ENCODE measurements at places on chromosomes 11 and 22. TPM values are rescaled to one million over a fixed set of nuclear protein-coding genes. Genes with fewer than 3 reads are reported as not detected.

GRCh38 chr11:69309631-69310280 lies 15.8 kb downstream of the MYEOV start:
- peak; percentile 89 for DNase-seq

SPON1 gene
- polyA plus RNA-seq, result 22.8 TPM

GRCh38 chr11:68334923-68335322 lies 22.5 kb downstream of the LRP5 start:
- no peak for DNase-seq

OAF gene
- 38.3 TPM for polyA plus RNA-seq

FERMT3 gene
- 9.0 TPM for polyA plus RNA-seq

DNA sequence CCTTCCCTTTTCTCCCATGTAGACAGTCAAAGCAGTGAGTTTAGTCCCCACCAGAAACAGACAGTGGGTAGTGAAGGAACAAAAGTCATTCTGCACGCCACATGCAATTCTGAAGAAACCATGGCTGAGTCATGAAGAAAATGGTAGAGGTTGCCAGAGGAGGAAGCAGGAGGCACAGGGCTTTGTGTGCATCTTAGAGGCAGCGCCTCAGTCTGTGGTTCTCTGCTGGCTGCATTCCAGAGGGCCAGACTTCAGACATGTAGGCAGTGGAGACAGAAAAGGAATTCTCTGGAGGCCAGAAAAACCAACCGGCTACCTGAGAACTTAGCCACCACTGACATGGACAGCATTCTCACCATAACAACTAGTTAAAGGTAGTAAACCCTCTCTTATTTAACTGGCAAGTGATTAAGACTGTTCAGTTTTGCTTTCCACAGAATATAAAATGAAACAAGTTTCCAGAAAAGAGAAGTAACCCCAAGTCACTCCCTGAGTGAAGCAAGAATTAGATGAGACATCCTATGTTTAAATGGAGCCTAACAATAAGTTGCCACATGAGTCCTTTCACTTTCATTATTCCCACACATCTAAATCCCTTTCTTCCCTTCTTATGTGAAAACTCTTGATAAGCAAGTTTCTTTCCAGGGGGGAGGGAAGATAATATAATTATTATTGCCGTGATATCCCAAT lies 556.1 kb downstream of the SOX6 start:
- no peak for DNase-seq

GRCh38 chr11:71241721-71242259 lies 10.6 kb downstream of the SHANK2 start:
- DNase-seq, result no peak

DNA sequence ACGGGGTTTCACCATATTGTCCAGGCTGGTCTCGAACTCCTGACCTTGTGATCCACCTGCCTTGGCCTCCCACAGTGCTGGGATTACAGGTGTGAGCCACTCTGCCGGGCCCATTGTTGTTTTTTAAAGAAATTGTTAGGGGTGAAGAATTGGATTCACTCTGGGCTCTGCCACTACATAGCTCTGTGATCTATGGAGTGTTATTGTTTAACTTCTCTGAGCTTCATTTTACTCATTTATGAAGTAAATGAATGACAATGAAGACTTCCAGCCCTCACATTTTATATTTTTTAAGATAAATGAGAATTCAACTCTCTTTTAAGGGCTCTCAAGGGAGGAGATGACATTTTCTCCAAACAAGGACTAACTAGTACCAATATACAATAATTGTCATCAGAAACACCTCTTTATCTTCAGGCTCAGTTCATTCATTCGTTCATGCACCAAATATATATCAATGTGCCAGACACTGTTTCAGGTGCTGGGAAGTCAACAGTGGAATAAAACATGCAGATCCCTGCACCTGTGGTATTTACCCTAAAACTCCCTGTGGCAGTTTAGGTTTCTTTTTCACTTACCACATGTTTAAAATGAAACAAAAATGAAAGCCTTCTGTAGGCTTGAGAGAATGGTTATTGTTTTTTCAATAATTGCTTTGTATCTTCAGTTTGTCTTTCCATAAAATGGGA lies 23.5 kb upstream of the GRAMD1B start:
- no peak for DNase-seq

TEF gene
- polyA plus RNA-seq, result 9.1 TPM

DNA sequence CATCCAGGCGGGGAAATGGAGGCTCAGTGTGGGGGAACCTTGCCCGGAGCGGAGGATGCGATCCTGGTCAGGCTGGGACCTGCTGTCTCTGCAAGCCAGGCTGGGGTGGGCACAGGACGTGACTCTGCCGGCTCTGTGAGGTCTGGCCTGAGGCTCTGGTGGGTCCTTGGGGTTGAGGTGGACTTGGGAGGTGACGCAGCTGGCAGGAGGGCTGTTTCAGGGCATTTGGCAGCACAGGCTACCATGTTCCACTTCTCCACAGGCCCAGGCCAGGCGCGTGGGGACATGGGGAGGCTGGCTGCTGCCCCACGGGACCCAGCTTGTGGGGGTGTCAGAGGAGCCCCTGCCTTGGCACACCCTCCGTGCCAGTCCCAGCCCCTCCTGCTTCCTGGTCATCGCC lies 1199.7 kb downstream of the BRD1 start:
- DNase-seq, result no peak

DNA sequence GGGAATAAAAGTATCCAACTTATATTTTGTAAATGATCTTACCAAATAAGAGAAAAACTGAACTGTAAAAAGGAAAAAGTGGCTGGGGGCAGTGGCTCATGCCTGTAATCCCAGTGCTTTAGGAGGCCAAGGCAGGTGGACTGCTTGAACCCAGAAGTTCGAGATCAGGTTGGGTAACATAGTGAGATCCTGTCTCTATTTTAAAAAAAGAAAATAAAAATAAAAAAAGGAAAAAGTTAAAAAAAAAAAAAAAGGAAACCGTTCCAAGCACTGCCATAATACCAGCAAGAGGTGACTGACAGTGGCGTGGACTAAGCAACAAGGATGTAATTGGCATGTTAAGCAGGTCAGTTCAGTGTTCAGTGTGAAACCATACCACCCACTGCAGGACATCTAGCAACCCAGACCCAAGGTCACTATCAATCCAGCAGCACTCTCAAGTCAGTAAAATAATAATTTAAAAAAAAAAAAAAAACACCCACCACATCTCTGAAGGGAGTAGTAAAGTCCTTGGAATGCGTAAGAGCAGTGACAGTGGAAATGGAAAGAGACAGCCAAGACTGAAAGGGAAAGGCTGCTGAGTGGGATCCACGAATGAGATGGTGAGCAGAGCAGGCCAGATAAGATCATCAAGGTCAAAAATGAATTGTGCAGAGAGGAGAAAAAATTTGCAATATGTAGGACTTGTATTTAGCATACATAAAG lies 43.6 kb downstream of the MAPK1 start:
- no peak for DNase-seq

- DNase-seq, result no peak
Observed at GRCh38 chr11:84345597-84345996, 1059.4 kb upstream of the CCDC90B start.

All from muscle of back (tissue), 13 donors.